ENCODE measurements at places on chromosomes 3 and 15.

GRCh38 chr3:110016235-110016815 is 679.0 kb upstream of the DPPA4 start:
- no peak for DNase-seq

GRCh38 chr15:45378913-45379262 is 544 bp upstream of the GATM start:
- no peak for DNase-seq

- DNase-seq = no peak
Measured at GRCh38 chr3:51874411-51874810, 990 bp downstream of the IQCF5 start.

DNA sequence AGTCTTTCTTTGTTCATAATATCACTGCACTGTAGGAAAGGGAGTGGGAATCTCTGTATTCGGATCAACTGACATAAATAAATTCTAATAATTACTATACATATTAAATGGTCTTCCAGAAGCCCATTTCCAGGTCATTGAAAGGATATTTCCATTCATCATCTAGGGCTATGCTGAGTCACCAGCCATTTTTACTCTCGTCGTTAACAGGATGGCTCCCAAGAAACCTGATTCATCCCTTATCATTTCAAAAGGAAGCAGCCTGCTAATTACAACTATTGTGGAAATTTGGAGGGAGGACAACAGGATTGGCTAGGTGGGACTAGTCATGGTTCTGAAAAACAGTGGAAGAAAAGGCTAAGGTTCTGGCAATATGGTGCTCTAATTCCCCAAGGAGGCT is 13.6 kb downstream of the GMNC start:
- no peak for DNase-seq

- no peak for DNase-seq
Measured at GRCh38 chr3:44983484-44983941, 7.5 kb downstream of the EXOSC7 start.

DNA sequence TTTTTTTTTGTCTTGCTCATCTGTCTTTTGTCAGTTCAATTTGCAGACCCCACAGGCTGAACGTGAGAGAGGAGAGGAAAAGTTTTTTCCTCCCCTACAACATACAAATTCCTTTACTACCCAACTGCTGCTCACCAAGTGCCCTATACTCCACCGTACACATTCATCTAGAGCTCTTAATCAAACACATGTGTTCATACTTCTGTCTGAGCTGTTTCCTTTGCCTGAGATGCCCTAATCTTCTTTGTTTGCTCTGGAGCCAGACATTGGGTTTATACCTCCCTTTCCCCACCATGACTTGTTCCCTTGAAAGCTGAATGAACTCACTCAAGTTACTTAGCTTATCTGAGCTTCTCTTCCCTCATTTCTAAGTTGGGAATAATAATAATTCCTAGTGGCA is 122.7 kb upstream of the RASGRP1 start:
- no peak for DNase-seq

- no peak for DNase-seq
Measured at GRCh38 chr3:11186771-11187191, 32.5 kb downstream of the HRH1 start.

DNA sequence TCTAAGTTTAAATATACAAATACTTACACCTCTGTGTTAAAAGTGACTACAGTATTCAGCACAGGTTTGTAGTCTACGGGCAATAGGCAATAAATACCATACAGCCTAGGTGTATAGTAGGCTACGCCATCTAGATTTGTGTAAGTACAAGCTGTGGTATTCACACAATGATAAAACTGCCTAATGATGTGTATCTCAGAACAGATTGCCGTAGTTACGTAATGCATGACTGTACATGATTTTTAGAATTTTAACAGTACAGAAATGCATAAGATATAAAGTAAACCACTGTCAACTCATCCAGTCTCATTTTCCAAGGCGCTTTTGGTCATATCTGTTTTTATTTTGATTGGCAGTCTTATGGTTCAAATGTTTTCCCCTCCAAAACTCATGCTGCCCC is 365.7 kb downstream of the CTNNB1 start:
- no peak for DNase-seq

DNA sequence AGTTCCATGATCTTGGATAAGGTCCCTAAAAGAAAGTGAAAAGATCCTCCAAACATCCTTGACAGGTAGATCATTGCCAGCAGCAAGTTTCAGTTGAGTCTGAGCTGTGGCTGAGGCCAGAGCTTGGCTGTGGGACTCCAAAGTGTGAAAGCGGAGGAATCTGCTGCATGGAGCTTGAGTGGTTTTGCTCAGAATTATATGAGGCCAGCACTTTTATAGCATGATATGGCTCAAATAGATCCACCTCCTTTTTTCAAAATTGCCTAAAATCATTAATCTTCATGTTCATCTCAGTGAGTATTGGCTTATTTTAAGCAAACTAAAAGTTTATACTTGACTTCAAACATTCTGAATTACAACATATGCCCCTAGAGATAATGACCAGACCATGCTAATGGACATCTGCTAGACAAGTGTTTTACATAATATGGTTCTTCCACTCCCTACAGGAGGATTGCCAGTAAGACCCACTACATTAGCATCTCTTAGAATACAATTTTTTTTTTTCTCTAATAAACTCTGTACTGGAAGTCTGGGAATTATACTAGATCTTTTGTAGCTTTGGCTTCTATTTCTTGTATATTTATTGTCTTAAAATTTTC is 368.1 kb downstream of the ZPLD1 start:
- no peak for DNase-seq

DNA sequence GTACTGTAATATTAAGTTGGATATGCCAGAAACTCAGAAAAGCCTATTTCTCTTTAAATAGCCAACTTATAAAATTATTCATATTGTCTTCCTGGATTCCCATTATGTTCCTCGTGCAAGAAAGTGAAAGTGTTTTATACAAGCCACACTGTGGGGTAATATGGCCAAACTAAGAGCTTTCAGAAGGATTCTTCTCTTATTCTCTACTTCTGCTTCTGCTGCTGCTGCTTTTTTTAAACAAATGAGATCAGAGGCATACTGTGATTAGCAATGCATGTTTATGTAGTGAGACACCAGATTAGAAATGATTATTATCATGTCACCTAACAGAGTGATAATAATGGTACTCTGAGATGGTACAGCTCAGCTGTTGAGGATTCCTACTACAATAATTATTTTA is 1026.5 kb upstream of the CFAP20DC start:
- DNase-seq = no peak

- DNase-seq = no peak
Measured at GRCh38 chr3:161852744-161853143, 356.1 kb downstream of the OTOL1 start.

- DNase-seq = no peak
Measured at GRCh38 chr3:134302674-134303073, 52.0 kb upstream of the RYK start.

DNA sequence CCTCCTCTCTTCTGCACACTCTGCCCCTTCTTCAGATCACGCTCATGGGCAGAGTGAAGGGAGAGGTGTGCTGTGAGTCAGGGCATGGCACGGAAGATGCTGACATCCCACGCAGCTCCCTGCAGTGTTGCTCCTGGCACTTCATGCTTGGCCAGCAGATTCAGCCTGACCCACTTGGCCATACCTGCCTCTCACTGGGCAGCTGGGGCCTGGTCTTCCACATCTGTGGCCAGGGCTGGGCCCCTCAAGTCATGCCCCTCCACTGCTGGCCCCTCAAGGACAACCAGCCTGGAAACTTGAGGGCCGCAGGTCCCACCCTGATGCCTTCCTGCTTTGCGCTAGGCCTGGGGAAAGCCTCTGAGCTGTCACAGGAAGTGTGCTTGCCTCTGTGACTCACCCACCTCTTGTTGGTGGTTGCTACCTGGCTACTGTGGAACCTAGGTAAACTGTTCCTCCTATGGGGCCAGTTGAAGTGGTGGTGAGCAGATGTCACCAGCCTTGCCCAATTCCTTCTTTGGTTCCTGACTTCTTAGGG is 48.7 kb downstream of the BSN start:
- no peak for DNase-seq

DNA sequence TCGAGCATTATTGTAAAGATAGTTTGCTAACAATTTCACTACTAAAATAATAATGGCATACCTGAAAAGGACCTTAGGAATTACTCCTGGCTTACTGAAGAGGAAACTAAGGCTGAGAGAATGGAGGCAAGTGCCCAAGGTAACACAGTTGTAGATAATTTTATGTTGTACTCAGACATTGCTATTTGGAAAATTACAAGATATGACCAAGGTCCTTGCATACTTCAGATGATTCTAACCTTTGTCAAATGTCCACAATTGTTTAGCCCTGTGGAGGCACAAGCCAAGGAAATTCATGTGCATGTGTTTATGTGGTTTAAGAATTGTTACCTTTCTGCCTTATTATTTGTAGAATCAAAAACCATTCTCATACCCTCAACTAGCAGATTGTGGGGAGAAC is 105.7 kb downstream of the TUSC7 start:
- no peak for DNase-seq

GRCh38 chr15:64045774-64046420 is 388 bp downstream of the DAPK2 start:
- no peak for DNase-seq

GRCh38 chr3:59426821-59427565 is 377.2 kb upstream of the CFAP20DC start:
- no peak for DNase-seq

GRCh38 chr15:28944286-28944685 is 58.5 kb downstream of the APBA2 start:
- peak; percentile 9 for DNase-seq

DNA sequence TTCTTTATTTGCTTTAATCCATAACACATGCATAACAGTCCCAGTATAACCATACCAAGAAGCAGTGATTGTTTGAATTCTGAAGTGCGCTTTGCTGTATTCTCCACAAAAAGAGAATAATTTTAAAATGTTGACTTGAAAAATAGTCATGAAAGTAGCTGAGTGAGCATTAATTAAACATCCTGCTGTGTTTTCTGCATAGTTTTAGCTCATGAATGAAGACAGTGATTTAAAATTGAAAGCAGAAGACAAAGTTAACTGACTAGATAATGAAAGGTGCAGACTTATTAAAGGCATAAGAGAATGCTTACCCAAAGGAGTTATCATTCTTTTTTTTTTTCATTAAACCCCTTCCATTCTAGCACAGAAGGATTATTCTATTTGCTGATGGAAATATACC is 143.5 kb downstream of the GABRG3 start:
- no peak for DNase-seq

GRCh38 chr3:134477938-134478337 is 7.8 kb downstream of the ANAPC13 start:
- DNase-seq = no peak

DNA sequence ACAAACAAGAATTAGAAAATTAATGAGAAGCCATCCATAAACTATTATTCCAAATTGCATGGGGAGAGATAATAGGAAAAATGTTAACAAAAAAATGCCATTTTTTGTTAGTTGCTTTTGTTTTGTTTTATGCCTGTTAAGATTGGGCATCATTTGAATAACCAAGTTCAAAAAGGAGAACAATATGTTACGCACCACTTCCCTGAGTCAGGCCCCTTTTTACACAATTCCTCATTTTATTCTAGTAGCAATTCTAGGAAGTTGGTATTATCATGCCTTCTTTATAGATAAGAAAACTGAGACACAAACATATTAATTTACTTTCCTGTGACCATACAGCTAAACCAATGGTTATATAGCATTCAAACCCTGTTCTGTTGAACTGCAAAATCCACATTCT is 736.9 kb upstream of the CCDC54 start:
- DNase-seq = no peak

DNA sequence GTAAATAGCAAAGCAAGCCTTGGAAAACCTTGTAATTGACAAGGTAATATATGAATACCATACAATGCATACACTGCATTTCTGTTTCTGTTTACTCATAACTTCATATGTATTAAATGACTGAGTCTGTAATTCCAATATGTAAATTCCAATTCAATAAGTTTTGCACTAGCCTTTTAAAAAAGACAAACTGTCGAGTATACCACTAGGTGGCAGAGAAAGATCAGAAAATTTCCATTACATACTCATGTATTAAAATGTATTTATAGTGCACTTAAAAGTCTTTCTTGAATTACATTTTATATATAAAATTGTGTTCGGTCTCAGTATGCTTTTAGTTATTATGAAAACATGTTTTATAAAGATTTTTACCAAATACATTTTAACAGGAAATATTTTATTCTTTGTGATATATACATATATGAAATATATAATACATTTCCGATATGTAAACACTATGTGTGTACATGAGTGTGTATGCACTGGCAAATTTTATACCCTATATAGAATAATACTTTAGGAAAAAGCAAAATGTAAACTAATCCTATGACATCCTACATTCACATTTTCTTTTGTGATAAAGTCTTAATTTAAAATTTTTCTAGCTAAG is 216.8 kb downstream of the VGLL3 start:
- DNase-seq = peak; percentile 8

DNA sequence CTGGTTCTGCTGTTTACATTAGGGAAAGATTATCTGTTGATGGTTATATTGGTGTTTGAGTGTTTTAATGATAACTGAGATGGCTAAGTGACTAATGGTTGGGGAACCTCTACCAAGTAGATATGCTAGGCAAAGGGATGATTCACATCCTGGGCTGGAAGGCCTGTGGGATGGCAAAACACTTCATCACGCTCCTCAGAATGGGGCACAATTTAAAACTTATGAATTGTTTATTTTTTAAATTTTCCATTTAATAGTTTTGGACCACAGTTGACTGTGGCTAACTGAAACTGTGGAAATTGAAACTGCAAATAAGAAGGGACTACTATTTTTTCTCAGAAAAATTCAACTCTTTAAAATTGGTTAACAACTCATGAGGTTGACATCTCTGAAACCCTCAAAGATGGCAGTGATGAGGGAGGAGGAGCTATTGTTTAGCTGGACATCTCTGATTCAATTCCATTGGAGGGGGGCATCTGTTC is 100.5 kb upstream of the ZBED2 start:
- DNase-seq = no peak

DNA sequence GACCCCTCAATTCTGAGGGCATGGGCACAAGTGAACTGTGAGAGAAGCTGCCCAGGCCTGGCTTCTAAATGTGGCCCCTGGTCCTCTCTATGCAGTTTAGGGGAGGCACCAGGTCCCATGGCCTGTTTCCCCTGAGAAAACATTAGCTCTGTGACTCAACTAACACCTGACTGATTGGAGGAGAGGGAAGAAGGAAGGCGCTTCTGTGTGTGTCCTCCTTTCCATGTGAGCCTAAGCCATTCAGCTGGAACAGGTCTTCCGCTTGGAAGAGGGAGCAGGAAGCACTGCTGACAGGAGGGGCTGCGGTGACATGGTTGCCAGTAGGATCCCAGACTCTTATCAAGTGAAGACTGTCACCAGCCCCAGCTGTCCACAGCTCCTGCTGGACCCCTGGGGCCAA is 79.5 kb downstream of the MYLK start:
- no peak for DNase-seq

DNA sequence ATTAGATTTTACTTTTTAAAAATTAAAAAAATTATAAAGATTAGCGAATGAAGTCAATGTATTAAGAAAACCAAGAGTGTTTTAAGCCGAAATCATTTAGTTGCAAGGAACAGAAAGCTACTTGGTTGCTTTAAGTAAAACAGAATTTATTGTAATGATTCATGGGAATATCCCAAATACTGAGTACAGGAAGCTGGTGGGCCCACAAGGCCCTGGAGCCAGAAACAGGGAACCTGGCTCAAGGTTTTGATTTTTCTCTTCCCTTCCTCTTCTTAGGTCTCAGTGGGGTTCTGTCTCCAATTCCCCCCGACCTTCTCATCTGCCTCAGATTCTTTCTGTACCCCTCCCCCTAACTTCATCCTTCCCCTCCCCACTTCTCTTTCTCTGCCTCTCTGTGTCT is 229.0 kb downstream of the TLE3 start:
- DNase-seq = no peak

GRCh38 chr3:52507359-52507758 is 12.2 kb downstream of the STAB1 start:
- no peak for DNase-seq

- no peak for DNase-seq
Measured at GRCh38 chr3:30141178-30141581, 465.2 kb upstream of the TGFBR2 start.
